ENCODE measurements at places on chromosomes 7 and 10.

DNA sequence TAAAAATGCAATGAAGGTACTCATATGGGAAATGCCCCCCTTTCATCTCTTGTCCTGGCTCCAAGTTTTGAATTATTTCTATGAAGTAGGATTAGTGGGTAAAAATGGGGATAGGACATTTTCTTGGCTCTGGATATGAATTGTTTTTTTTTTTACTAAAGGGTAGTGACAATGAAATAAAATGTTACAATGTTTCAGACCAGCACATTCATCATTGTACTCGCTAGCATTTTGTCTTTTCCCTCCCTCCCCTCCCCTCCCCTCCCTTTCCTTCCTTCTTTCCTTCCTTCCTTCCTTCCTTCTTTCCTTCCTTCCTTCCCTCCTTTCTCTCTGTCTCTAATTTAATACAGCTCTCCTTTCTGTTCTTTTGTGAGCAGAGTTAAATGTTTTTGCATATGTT is 64.4 kb downstream of the CDK1 start:
- no peak for DNase-seq

- no peak for DNase-seq
Measured at GRCh38 chr7:77370606-77371005, 45.5 kb downstream of the GSAP start.

- DNase-seq, result peak; percentile 33
Measured at GRCh38 chr7:2409745-2410414, 6.5 kb downstream of the CHST12 start.

DNA sequence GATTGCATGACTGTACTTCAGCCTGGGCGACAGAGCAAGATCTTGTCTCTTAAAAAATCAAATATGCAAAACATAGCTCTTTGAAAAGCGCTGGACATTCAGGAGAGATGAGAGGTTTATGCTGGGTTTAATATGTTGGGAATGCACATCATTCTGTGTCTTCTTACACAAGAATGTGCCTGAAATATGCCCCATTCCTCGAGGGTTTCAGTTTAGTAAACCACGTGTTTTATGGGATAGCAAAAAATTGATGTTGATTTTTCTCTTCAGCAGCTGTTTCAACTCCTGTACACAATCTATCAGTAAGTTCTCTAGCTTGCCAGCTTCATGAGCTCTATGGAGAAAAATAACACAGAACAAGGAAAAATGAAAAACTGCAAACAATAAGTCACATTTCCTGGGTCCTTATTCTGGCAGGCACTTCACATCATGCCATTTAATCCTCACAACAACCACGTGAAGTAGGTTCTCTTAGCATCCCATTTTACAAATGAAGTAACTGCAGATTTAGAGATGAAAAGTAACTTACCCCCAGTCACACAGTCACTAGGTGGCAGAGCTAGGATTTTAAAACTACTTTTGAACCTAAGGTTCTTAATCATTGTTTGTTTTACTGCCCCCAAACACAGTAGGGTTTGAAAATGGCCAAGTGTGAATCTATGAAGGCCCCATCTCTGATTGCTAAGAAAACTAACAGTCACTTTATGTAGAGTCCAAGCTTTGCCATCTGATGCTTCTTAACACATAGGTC is 423.6 kb downstream of the PHTF2 start:
- DNase-seq, result no peak

GRCh38 chr7:78020874-78021249 is 222.3 kb downstream of the PHTF2 start:
- DNase-seq, result no peak

DNA sequence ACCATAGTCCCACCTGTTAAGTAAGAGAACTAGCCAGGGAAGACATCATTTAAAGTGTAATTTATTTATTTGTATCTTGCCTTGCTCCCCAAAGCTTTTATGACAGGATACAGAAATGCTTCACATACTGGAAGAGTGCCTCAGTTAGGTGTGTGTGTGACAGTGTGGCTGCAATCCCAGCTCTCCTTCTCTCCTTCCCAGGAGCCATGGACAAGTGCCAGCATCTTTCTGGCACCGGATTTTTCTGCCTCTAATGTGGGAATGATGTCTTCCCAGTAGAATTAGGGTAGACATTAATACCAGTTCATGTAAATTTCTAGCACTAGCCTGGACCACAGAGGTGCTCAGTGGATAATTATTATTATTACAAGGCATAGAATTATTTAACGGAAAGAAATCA is 30.3 kb upstream of the ATXN7L1 start:
- DNase-seq, result no peak

- DNase-seq, result no peak
Measured at GRCh38 chr10:117568334-117568733, 25.8 kb downstream of the EMX2 start.

- DNase-seq, result no peak
Measured at GRCh38 chr7:5421714-5422395, 1.8 kb downstream of the TNRC18 start.

- DNase-seq, result no peak
Measured at GRCh38 chr10:21985541-21985940, 18.0 kb downstream of the DNAJC1 start.

DNA sequence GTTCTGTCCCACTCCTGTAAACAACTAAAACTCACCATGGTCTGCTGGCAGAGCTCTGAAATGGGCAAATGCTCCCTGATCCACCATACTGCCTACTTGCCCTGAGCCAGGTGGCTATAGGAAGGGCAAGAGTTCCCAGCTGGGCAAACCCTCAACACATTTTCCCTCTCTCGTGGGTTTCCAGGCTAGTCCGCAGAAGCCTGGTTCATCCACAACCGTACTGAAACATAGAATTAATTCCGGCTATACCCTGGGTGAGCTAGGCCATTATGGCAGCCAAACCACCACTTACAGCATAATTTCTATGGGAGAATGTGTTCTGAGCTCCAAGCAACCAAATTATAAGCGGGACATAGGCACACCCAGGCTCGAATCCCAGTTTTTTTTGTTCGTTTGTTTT is 20.1 kb upstream of the DDIT4 start:
- DNase-seq, result no peak

DNA sequence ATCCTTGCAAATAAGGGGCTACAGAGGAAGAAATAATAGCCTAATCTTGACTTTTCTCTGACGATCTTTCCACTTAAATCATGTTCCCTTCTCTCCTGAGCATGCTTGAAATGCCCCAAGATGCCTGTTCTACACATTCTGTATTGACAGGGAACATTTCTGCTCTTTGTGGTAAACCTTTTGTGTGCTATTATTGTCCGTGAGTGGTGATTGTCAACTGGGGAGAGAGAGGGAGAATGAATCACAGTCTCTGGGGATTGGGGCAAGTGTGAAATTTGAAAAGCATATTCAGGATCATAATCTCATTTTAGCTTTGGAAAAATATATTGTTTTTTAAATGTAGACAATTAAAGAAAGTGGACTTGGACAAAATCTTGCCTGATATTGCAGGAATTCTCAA is 20.6 kb downstream of the UBTD1 start:
- DNase-seq, result no peak

- no peak for DNase-seq
Measured at GRCh38 chr7:159143780-159144757, 598 bp downstream of the VIPR2 start.

GRCh38 chr10:129024046-129024445 is 443.0 kb upstream of the MGMT start:
- DNase-seq, result no peak

DNA sequence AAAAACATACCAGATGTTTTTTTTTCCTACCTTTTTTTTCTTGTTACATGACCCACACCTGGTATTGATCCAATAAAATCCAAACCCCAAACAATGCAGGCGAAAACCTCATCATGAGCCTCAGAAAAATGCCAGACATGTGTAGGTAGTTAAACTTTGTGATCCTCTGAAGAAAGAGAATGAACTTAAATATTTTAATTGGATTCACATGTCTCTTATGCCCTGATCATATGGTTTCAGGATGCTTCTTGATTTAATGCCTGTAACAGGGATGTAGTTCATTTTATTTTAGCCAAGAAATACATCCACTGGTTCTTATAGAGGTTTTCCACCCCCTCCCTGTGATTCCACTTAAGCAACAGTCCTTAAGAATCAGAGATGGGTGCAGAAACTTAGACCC is 451.6 kb downstream of the TYW1 start:
- DNase-seq, result no peak

GRCh38 chr7:93910076-93910994 is 4.0 kb downstream of the GNGT1 start:
- no peak for DNase-seq

GRCh38 chr7:95989301-95989700 is 216.9 kb downstream of the DYNC1I1 start:
- no peak for DNase-seq

DNA sequence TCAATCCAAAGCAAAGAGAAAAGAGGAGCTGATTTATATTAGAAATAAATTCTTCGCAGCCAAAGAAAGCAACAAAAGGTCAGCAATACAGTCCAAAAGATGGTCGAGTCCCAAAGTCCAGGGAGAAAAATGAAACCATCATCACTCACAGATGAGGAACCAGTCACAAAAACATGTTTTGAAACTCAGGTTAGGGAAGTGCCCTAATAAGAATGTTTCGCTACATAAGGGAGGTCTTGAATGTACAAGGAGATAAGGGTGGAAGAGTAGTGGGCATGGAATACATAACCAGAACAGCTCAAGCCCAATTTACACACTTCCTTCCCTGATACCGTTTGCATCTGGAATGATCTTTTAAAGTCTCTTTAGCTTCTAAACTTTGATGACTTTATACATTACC is 53.6 kb downstream of the VPS41 start:
- DNase-seq, result no peak

DNA sequence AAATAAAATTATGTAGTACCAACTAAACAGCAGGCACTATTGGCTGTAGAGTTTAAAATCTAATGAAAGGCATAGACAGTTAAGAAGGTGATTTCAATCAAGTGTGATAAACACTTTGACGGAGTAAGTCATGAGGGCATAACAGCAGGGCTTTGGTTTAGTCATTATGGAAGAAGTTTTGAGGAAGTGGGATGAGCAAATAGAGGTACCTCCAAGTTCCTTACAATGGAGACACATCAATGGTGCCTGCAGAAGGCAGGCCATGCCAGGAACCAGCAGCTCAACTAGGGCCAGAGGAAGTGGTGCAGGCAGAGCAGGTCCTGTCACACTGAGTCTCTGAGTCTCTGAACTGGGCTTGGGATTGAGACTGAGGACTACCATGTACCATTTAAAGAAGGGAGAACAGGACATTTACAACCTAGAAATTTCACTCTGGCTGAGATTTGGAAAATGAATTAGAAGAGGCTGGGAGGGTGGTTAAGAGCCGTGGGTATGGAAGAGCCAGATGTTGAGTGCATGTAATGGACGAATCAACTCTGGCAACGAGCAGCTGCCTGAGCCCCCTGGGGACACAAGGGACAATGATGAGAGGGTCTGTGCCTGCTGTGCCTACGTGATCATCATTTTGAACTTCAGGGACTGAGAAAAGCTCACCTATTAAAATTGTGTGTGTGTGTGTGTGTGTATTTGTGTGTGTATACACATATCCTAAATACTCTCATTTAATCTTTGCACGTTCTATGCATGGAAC is 208.7 kb upstream of the POM121L12 start:
- no peak for DNase-seq

DNA sequence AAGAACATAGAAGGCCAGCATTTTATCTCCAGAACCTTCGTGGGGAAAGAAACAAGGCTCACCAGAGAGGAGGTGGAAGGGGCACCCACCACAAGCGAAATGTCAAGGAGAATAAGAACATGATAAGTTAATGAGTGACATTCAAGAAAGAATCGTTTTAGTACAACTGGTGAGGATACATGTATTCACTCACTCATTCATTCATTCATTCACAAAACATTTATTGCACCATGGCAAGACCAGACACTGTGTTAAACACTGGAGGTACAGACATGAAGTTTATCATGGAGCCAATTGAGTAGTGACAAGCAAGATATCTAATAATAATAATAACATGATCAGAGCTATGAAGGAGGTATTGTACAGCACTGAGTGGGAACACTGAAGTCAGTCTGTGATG is 1.7 kb upstream of the ZNRF2 start:
- no peak for DNase-seq

DNA sequence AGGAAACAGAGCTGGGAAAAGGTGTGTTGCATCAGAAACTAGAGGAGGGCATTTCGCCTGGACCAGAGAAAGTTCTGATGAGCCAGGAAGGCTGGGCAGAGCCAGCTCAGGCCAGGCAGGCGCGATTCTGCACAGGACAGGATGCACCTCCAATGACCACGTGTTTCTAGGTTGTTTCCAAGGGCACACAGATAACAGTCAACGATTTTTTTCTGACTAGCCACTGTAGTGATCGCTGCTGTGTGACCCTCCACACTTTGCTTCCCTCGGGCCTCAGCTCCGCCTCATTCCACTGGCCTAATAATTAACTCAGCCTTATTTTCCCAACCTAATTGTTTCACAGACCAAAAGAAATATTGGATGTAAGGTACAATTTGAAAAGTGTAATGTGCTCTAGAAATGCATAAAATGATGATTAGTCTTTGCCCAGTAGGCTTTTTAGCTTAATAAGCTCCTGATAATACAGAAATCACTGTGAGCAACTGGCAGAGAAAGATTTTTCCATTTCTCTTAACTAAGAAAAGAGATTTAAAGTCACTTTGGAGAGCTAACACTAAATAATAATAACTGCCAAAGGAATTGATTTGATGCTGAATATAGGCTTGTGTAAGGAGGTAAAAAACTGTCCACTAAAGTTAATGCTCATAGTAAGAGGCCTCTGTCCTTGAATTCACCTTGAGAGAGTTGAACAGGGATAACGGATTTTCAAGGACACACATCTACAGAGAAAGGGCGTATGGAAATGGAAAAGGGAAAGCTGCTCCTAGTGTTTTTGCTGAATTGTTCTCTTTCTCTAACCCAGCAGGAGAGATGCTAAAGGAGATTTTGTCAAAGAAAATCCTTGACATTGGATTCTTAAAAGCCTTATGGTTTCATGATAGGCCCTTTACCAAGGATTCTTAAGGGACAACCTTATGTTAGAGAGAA is 291.0 kb upstream of the C7orf33 start:
- no peak for DNase-seq

DNA sequence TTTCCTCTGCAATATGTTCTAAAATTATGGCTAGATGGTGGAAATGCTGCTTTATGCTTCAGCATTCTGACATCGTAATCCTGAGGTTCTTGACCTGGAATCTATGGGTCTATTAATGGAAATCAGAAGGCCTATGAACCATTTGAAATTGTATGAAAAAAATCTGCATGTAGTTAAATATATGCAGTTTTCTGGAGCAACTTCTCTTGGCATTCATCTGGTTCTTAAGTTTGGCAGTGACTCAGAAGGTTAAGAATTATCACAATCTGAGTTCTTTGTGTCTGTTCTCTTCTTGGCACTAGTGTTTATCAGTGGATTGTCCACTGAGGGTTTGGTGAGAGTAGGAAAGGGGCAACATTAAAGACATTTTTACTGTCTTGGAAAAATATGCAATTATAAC is 71.1 kb upstream of the FZD1 start:
- DNase-seq, result no peak

GRCh38 chr10:88986549-88987242 is 3.9 kb upstream of the FAS start:
- DNase-seq, result peak; percentile 52

- no peak for DNase-seq
Measured at GRCh38 chr10:71985542-71986250, 21.5 kb downstream of the CHST3 start.

Data from CD4-positive, alpha-beta T cell treated with Interleukin-15 for 4 hours (primary cell).